ENCODE measurements at places on chromosomes 3 and 15.
A peak's percentile ranks its signal among the peaks of the same experiment; 100 is the strongest.

GRCh38 chr3:196948442-196949284 lies 6.3 kb upstream of the NCBP2 start:
- DNase-seq = no peak

- DNase-seq = no peak
Measured at GRCh38 chr3:10006762-10007090, 19.5 kb upstream of the FANCD2 start.

DNA sequence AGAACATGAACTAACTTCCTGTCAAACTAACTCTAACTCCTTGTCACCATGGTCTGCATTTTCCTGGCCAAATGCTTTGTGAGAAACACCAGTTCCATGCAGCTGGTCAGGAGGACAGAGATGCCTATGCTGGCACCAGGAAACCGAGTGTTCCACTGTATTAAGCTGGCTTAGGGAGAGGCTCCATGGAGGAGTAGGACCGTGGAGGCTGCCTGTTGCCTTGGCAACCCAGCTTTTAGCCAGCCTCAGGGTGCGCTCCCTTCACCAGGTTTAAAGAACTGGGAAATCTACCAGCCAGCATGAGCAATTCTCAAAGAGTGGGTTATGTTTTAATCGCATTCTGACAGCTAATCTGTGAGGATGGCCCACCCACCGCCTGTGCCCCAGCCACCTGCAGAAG lies 394.1 kb downstream of the OCA2 start:
- DNase-seq = peak; percentile 29

DNA sequence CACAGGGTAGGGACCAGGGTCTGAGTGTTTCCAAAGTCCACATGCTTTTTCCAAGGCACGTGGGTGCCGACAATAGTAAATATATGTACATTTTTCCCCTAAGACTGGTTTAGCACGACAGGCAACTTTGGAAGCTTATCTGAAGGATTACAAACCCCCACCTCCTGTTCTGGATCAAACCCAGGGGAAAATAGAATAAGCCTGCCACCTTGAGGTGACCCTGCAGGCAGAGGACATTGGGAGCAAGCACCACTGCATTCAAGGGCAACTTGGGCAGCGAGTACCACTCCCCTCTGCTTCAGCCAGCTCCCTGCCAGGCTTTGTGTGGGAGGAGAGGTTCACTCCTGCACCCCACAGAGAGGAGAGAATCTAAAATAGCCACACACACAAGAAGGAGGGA lies 44.8 kb downstream of the KBTBD12 start:
- DNase-seq = no peak

DNA sequence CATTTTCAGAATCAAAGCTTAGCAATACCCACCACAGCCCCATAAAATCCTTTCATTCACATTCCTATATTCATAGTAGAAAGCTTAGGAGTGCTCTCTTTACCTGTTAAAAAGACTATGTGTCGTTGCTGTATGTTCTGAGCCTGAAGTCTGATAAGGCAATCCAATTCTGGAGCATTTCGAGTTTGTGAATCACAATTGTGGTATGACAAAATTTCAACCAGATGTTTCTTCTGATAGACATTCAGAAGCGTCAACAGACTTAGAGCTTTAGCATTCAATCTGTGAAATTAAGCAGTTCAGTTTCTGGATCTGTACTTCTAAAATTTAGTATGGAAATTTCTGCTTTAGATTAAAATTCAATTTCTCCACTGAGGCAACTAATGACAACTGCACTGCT lies 58.3 kb downstream of the TASOR start:
- no peak for DNase-seq

- no peak for DNase-seq
Measured at GRCh38 chr3:190097025-190097424, 23.7 kb downstream of the P3H2 start.

GRCh38 chr3:187183210-187183862 lies 13.9 kb upstream of the RTP1 start:
- no peak for DNase-seq

DNA sequence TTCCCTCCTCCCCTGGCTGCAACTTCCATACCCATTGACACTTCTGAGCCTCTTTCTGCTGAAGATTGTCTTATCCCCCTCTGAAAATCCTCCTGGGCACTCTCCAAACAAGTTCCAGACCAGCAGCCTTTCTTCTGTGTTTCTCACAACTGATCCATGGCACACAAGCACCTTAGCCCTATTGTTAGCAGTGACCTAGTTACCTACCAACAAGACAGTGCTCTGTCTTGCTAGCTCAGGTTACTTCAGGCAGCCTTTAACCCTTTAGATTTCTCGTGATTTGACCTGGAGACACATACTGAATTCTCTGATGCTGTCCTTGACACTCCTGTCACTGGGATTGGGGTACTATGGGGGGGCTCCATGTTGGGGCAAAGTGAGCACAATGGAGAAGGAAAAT lies 82.1 kb downstream of the GTF2E1 start:
- DNase-seq = no peak

DNA sequence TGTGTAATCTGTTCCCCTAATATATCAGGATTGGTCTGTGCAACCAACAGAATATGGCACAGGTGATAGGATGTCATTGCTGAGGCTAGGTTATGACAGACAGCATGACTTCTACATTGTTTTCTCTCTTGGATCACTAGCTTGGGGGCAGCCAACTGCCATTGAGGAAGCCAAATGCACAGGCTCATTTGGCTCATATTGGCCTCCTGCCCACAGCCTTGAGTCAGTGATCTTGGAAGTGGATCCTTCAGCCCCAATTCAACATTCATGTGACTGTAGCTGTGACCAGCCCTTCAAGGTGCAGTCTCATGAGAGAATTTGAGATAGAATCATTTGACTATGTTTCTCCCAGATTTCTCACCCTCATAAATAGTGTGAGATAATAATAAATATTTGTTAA lies 675.6 kb downstream of the GRM7 start:
- DNase-seq = no peak

DNA sequence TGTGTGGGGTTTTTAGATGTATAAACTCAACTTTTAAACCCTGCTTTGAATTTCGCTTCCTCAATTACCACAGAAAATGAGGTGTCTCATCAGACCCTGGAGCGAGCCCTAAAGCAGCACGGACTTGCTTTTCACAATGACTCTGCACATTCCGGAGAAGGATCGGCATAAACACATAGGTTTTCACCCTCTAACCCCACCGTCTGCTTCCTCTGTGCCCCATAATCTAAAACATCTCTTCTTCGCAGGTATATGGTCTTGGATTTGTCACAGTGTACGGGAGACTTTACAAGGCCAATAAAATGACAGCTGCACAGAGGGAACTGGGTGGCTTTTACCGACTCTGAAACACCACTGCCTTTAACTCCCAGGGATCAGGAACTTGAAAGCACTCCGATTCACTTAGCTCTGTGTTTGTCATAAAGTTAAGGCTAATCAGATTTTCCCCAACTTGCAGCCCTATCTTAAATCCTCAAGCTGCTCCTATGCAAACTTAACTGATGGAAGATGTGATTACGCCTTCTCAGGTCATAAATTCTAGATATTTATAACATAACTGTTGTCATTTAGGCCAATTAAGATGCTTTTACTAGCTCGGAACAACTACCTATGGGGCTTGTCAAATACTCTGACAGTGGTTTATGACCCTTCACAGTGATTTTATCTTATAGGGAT lies 133.4 kb upstream of the WNT5A start:
- no peak for DNase-seq

GRCh38 chr3:76565496-76566210 lies 474.2 kb upstream of the ROBO2 start:
- no peak for DNase-seq

GRCh38 chr3:21729888-21730459 lies 21.0 kb downstream of the ZNF385D start:
- no peak for DNase-seq

DNA sequence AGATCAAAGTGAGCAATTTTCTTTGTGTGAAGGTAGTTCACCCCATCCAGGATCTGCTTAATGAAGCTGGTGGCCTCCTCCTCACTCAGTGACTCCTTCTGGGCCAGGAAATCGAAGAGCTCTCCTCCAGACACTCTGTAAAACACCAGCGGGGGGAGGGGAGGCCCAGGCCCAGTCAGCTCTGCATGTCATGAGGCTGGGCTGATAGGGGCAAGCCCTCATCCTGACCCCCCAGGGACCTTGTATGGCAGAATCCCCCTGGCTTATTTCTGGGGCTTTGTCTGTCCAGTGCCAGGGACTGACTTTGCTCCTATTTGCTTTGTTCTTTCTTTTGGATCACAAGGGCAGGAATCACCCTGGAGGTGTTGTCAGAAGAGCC lies 74.9 kb downstream of the DAPK2 start:
- no peak for DNase-seq

DNA sequence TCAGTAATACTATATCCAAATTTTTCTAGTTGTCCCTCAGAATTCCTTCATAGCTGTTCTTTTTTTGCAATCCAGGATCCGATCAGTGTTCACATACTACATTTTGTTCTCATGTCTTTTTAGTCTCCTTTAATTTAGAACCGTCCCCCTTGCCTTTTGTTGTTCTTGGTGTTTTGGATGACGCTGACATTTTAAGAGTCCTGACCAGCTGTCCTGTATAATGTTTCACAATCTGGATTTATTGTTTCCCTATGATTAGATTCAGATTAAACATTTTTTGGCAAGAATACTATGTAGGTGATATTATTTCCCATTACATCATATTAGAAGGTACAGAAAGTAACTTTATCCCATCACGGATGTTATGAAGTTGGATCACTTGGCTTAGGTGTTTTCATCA lies 11.4 kb downstream of the TUBGCP4 start:
- DNase-seq = no peak

DNA sequence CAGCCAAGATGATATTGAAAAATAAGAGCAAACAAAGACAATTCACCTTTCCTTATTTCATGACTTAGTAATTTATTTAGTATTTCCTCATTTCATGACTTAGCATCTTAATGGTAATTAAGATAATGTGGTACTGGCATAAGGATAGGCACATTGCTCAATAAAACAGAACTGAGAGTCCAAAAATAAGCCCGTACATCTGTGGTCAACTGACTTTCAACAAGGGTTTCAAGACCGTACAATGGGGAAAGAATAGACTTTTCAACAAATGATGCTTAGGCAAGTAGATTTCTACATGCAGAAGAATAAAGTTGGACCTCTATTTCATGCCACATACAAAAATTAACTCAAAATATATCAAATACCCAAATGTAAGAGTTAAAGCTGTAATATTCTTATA lies 603 bp upstream of the PYDC2 start:
- no peak for DNase-seq

DNA sequence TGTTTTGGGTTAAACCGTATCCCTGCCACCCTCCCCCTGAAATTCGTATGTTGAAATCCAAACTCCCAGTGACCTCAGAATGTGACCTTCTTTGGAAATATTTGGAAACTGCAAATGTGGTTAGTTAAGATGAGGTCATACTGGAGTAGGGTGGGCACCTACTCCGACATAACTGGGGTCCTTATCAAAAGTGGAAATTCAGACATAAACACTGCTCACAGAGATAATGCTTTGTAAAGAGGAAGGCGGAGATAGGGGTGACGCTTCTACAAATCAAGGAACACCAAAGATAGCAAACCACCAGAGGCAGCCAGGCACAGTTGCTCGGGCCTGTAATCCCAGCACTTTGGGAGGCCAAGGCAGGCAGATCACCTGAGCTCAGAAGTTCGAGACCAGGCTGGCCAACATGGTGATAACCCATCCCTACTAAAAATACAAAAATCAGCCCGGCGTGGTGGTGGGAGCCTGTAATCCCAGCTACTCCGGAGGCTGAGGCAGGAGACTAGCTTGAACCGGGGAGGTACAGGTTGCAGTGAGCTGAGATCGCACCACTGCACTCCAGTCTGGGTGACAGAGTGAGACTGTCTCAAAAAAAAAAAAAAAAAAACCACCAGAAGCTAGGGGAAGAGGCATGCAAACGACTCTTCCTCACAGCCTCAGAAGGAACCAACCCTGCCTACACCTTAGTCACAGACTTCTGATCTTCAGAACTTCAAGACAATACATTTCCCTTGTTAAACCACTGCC lies 51.1 kb upstream of the CHD2 start:
- no peak for DNase-seq

GRCh38 chr15:100123611-100124010 lies 218.2 kb downstream of the ADAMTS17 start:
- no peak for DNase-seq

DNA sequence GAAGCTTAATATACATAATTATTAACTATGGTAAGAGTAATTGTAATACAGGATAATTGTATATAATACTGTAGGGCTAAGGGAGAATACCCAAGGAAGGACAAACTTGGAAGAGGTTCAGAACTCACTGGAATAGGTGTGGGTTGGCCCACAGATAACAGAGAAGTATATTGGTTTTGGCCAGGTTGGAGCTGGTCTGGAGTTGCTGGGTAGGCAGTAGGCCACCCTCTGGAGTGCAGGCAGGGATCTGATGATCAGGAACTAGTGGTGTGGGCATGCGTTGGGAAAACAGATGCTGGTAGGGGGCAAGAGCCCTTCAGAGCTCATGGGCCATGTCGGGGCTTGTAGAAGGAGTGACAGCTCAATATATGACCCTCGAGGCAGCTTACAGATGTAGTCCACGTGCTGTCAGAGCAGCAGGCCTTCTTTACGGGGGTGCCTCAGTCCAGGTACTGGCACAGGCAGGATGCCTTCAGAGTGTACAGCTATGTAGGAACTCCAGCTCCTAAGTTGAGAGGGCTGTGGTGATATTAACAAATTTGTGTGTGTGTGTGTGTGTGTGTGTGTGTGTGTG lies 12.4 kb downstream of the IREB2 start:
- no peak for DNase-seq

DNA sequence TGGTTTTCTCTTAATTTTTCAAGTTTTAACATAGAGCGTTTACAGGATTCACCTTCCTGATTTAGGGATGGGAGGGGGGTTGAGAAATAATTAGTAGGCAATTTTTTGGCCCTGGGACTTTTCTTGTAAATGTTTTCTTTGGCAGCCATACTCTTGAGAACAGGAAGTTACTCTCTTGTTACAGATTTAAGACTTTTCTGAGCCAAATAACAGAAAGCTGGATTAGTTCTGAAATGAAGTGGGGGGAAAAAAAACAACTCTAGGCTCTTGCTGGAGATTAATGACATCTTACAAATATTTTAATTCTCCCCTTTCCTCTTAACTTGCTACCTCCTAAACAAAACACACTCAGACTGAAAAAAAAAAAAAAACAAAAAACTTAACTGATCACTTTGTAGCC lies 13.8 kb upstream of the POLR2M start:
- no peak for DNase-seq

DNA sequence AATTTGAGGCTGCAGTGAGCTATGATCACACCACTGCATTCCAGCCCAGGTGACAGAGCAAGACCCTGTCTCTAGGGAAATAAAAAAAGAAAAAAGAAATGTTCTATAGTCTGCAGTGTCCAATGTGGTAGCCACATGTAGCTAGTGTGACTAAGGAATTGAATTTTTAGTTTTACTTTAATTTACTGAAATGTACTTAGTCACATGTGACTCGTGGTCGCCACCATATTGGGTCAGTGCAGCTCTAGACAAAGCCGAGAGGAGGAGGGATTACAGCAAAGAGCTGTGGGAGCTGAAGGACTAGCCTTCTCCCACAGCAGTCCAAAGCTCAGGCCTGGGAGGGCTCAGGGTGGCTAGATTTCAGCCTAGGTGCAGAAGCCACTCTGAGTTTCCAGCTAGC lies 65.9 kb upstream of the NTRK3 start:
- no peak for DNase-seq

- DNase-seq = no peak
Measured at GRCh38 chr3:57852896-57853295, 96.8 kb downstream of the SLMAP start.

All from amygdala (tissue), 56 donors.